Activated CD4-positive, alpha-beta T cell treated with anti-CD3 and anti-CD28 coated beads, Interleukin-10, Interleukin-2, amounts not matched to agents 100 ng/mL and 50 ng/mL, durations not matched to agents 16 hours and 8 hours (primary cell): ENCODE measurements at places on chromosomes 7 and 10.

DNA sequence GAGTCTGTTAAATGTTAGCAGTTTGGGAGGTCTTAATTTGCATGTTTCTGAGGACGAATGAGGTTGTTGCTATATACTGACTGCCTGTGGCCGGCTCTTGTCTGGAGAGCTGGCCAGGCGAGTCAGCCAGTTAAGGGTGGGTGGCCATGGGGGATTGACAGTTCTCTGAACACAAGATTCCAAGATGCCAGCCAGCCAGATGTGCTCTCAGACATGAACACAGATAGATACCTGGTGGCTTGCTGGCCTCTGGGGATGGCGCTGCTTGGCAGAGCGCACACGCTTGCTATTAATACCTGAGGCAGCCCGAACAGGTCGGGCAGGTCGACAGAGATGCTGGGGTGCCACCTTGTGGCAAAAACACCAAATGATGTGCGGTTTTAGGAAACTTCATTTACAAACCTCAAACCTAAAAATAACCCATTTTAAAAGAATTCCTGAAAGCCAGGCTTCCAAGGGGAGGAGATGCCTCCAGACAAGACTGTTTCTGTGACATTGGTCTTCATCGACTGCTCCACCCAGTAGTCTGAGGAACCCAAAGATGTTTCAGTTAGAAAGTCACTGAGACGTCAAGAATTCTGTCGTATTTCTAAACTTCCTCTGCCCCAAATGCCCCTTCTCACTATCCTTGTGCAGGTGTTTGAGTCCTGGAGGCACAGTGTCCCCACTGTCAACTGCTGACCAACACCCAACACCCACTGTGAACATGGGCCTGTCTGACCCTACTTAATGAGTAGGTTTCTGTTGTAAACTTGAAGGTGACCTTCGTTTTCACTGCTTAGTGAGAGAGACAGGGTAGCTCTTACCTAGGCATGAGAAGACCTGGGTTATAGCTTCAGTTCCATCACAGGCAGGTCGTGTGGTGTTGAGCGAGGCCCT is 123.4 kb downstream of the NT5C2 start:
- peak; percentile 73 for DNase-seq

- no peak for DNase-seq
Observed at GRCh38 chr7:16675277-16675676, 29.3 kb downstream of the BZW2 start.

GRCh38 chr10:13421382-13421917 is 73.4 kb upstream of the SEPHS1 start:
- DNase-seq: no peak

- no peak for DNase-seq
Observed at GRCh38 chr7:15313361-15313760, 248.5 kb downstream of the AGMO start.

DNA sequence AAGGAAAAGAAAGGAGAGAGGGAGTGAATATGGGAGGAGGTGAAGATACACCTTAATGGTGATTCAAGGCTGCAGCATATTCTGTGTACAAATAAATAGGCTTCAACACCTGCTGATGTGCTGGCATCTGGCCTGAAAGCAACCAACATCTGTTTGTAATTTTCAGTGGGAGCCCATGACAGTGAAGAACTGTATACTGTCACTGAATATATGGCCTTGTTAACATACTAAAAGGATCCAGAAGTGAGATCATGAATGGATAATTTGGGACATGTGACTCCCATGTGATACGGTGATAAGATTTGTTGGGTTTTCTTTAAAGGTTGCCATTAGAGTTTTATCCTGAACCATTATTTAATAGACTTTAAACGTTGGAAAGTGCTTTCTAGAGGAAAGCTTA is 459.3 kb downstream of the CNTNAP2 start:
- DNase-seq: no peak

DNA sequence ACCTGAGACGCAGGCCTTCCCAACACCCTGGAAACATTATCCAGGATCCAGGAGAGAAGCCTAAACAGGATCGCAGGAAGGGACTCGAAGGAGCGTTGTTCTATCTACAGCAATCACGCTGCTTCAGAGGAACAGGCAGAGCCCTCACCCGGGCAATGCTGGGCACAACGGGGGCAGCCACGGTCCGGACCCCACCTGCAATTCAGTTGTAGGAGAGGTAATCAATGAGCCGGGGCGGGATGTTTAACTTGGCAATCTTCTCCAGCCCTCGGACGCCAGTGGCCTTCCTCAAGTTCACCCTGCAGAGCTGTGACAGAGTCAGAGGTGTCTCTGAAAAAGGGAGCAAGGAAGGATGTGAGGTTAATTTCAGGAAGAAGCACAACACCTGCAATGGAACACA is 25.9 kb downstream of the ASB13 start:
- no peak for DNase-seq

GRCh38 chr7:93231259-93231658 is 907 bp upstream of the VPS50 start:
- DNase-seq: no peak

DNA sequence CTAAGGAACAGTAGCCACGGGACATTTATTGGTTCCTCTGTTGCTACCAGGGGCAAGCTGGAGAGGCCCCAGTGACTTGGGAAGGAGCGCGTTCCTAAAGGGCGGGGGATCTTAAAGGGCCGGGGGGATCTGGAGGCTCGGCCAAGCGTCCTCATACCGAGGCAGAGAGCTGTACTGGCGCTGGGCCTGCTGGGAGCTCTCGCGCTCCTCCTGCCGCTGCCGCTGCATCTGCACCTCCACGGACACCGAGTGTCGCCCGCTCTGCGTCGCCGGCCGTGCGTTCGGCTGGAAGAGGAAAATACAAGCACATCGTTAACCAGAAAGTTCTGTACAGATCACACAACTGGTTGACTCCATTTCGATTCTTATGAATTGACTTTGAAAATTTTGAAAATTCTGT is 695.6 kb downstream of the PARD3 start:
- no peak for DNase-seq

GRCh38 chr10:12704488-12704887 is 297.0 kb downstream of the CCDC3 start:
- no peak for DNase-seq

- DNase-seq: no peak
Observed at GRCh38 chr10:103282961-103283360, 6.0 kb downstream of the INA start.

- no peak for DNase-seq
Observed at GRCh38 chr7:79953130-79953529, 181.5 kb upstream of the GNAI1 start.

DNA sequence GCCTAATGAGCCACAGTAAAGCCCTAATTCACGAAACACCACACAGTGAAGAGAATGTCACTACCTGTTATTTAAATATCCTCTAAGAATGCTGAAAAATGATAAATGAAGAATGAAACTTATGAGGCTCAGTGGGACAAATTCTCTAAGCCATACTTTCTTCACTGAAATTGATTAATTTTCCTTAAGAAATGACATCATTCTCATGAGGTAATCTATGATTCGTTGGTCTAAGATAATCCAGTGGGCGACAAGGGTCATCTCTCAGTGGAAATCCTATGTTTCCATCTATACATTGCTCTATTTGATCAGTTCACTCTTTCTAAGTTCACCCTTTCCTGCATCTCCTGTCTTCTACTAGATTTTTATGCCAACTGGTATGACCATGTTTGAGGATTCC is 330.4 kb upstream of the ANKRD30A start:
- DNase-seq: no peak

GRCh38 chr10:96690755-96691730 is 29.3 kb downstream of the PIK3AP1 start:
- peak; percentile 55 for DNase-seq

DNA sequence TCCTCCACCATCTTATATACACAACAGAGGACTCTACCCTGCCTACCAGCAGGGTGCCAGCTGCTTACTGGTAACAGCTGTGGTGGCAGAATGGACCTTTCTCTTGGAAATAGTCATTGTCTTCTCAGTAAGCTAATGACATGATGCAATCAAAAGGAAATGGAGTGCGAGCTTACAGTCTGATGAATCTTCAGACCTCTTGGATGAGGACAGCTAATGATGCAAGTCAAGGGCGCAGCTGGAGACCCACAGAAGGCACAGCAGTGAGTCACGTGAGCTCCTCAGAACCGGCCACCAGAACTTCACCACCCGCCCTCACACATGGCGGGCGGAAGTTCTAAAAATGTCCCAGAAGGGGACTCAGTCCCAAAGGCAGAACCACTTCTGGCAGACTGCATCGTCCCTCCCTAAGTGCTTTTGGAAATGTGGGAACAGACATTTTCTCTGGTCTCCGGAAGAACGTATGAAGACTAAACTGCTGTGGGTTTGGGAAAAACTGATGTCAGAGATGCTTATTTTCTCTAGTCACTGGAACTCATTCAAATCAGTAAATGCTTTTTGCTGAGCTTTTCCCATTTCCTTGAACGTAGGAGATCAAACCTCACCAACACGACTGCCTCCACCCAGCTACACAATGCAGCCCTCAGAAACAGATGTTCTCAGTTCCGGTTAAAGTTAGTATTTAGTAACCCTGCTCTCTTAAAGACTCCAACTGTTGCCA is 96.4 kb downstream of the FAS start:
- DNase-seq: peak; percentile 46

DNA sequence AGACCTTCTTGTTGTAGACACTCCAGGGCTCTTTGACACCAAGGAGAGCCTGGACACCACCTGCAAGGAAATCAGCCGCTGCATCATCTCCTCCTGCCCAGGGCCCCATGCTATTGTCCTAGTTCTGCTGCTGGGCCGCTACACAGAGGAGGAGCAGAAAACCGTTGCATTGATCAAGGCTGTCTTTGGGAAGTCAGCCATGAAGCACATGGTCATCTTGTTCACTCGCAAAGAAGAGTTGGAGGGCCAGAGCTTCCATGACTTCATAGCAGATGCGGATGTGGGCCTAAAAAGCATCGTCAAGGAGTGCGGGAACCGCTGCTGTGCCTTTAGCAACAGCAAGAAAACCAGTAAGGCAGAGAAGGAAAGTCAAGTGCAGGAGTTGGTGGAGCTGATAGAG is 5.5 kb downstream of the GIMAP7 start:
- DNase-seq: peak; percentile 51

DNA sequence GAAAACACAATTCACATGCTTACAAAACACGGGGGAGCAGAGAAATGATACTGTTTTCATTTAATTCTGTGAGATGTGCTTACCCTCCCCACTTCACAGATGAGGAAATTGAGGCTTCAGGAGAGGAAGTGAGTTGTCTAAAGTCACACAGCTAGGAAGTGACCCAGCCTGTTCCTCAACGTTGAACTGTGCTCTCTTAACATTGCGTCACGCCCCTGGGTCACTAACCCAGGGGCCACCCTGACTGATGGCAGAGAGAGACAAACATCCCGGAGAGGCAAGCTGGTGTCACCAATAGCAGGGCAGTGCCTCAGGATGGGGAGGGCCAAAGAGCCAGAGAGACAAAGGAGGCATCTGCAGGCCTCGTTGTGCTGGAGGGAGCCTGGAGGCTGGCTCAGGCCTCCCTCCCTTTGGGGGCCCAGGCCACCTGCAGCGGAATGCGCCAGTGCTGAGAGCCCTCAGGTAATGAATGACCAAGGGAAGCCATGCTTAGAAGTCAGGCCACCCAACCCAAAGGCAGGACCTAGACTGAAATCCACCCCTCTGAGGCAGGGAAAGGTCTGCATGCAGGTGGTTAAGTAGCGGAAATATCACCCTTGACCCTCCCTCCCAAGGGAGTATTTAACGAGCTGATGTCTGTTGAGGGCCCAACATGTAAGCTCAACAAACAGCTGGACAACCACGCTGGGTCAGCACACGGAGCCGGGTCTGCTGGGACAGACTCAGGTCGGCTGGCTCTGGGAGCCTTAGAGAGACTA is 81.3 kb downstream of the C10orf105 start:
- DNase-seq: no peak

- no peak for DNase-seq
Observed at GRCh38 chr7:7962851-7963250, 5.7 kb upstream of the GLCCI1 start.

- DNase-seq: no peak
Observed at GRCh38 chr10:88027570-88027969, 164.1 kb downstream of the PTEN start.

- DNase-seq: peak; percentile 1
Observed at GRCh38 chr7:18610331-18610948, 114.9 kb downstream of the HDAC9 start.

DNA sequence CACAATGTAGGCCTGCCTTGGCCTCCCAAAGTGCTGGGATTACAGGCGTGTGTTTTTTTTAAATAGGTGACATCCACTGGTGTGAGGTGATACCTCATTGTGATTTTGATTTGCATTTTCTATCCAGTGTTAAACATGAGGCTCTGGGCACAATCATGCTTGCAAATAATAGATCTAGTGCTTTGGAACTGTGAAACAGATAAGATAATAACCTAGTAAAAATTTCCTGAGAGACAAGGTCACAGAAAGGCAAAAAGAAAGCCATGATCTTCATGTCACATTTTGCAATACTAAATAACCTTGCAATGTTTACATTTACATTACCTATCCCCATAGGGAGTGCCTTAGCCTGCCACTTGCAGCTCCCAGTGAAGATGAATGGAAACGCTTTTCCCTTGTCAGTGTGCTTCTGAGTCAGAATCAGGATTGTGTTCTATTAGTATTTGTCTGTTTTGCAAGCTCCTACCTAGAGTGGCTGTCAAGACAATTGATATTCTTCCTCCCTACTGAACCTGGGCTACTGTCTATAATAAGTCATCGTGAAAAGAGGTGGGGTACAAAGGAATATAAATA is 256.5 kb downstream of the PHTF2 start:
- DNase-seq: no peak

DNA sequence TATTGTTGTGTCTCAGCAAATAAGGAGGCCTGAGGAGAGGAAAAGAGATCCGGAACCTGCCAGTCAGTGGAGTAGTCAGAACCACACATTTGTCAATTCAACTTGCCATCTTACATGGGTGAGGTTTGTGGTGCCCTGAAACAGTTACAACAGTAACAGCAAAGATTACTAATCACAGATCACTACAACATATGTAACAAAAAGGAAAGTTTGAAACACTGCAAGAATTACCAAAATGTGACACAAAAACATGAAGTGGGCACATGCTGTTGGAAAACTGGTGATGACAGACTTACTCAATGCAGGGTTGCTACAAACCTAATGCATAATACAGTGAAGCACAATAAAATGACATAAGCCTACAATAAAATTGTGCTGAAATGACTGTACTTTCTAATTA is 89.4 kb downstream of the LRRN3 start:
- peak; percentile 4 for DNase-seq

GRCh38 chr10:126384269-126384873 is 3.9 kb downstream of the ADAM12 start:
- DNase-seq: no peak
